Foreskin keratinocyte (primary cell): ENCODE measurements at places on chromosomes 6 and 20. TPM values are rescaled to one million over a fixed set of nuclear protein-coding genes. Genes with fewer than 3 reads are reported as not detected.

Gene REM1
- not detected in 2 replicates for total RNA-seq

Gene EEF1A1
- total RNA-seq, result 9,274 and 10,317 TPM in 2 replicates

Gene BPIFA1
- total RNA-seq, result not detected in 2 replicates

Gene DAAM2
- 0.04 TPM in 1 of 2 replicates, not detected in the other for total RNA-seq

Gene MUC21
- total RNA-seq, result not detected in 2 replicates

Gene PHF3
- 31.6 and 34.2 TPM in 2 replicates for total RNA-seq

Gene NINL
- 4.3 TPM in 2 replicates for total RNA-seq

Gene MAFB
- total RNA-seq, result 0.18 and 0.34 TPM in 2 replicates

Gene IL20RA
- 1.2 and 1.7 TPM in 2 replicates for total RNA-seq

Gene TMEM74B
- 0.18 TPM in 1 of 2 replicates, not detected in the other for total RNA-seq

Gene OR2H1
- total RNA-seq, result not detected in 2 replicates

Gene UCKL1
- total RNA-seq, result 24.9 and 28.2 TPM in 2 replicates

Gene EEF1A2
- total RNA-seq, result 0.04 TPM in 1 of 2 replicates, not detected in the other

Gene LY6G5C
- 0.53 and 1.1 TPM in 2 replicates for total RNA-seq

Gene DNMT3B
- total RNA-seq, result 2.6 and 2.7 TPM in 2 replicates

Gene RIMS1
- not detected in 2 replicates for total RNA-seq

Gene FKBP1C
- total RNA-seq, result 0.46 and 3.1 TPM in 2 replicates

Gene ZNF334
- total RNA-seq, result 3.7 and 4.5 TPM in 2 replicates

Gene SSTR4
- not detected in 2 replicates for total RNA-seq

Gene BANF2
- total RNA-seq, result not detected in 2 replicates

Gene METTL24
- not detected in 2 replicates for total RNA-seq

Gene ANKEF1
- total RNA-seq, result 9.7 and 10.2 TPM in 2 replicates

Gene RBPJL
- not detected in 2 replicates for total RNA-seq

Gene TAGAP
- total RNA-seq, result 0.07 TPM in 2 replicates

Gene HMGCLL1
- not detected in 2 replicates for total RNA-seq
